ENCODE measurements at places on chromosomes 4 and X.

GRCh38 chr4:171130256-171130801 lies 682.9 kb upstream of the GALNTL6 start:
- no peak for DNase-seq

DNA sequence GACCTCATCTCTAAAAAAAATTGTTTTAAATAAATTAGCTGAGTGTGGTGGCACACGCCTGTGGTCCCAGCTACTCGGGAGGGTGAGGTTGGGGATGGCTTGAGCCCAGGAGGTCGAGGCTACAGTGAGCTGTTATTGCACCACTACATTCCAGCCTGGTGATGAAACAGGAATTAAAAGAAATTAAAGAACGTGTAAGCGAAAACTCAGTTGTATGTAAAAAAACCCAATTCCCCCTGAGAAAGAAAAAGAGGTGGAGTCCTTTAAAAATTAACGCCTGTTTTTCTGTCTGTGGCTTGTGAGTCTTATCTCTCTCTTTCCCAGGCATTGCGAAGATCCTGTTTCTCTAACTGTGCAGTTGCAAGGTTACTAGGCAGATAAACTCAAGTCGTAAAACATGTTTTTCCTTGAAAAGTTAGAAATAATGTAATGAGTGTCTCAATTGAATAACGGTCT lies 22.1 kb downstream of the EPGN start:
- no peak for DNase-seq

DNA sequence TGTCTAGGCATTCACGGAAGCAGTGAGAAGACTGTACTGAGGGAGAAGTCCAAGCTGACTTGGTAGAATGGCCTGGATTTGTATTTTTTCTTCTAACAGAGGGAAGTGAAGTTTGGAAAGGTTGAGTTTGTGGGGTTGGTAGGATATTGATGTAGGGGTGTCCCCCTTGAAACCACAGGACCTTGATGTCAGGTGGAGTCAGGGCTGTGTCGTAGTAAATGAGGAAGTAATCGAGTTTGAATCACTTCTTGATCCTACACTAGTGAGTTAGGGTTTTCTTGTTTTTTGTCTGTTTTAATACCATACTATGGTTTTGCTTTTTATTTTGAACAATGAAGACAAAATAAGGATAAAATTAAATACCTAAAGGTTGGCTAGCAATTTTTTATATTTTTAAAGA lies 30.1 kb upstream of the ANAPC4 start:
- no peak for DNase-seq

- DNase-seq, result no peak
Measured at GRCh38 chr4:156118507-156119220, 165.0 kb upstream of the CTSO start.

DNA sequence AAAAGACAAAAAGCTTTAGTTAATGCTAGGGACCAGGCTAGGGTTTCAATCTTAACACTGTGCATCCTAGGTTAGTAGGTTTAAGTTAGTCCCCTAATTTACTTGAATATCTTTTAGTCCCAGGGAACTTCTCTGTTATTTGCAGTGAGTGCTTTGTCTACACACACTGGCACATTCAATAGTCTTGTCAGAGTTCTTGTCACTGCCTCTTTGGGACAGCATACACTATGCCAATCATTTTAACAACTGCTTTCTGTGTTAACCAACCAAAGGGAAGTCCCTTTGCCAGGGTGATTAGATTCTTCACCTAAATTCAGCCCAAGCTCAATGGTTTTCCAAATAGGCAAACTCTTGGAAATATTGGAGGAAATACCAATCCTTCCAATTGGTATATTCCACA lies 221.8 kb upstream of the IGFBP7 start:
- no peak for DNase-seq

- DNase-seq, result no peak
Measured at GRCh38 chr4:138911909-138912703, 103.5 kb upstream of the NOCT start.

DNA sequence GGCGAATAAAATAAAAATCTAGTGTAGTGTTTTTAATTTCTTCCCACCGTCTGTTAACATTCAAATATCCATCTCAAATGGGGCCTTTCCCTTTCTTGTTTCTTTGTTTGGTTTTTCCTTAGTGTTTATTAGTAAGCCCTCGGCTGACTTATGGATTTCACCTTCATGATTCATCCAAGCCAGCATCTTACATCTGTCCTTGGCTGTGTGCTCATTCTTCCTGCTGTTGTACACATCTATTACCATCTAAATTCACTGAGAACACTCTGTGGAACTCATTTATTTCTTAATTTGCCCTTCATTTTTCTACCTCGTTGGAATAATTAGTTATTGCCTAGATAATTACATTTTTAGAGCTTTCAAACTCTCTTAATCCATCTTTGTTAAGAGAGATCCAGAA lies 84.9 kb downstream of the SPCS3 start:
- no peak for DNase-seq

GRCh38 chr4:6990661-6991060 lies 52.5 kb upstream of the TADA2B start:
- DNase-seq, result no peak

DNA sequence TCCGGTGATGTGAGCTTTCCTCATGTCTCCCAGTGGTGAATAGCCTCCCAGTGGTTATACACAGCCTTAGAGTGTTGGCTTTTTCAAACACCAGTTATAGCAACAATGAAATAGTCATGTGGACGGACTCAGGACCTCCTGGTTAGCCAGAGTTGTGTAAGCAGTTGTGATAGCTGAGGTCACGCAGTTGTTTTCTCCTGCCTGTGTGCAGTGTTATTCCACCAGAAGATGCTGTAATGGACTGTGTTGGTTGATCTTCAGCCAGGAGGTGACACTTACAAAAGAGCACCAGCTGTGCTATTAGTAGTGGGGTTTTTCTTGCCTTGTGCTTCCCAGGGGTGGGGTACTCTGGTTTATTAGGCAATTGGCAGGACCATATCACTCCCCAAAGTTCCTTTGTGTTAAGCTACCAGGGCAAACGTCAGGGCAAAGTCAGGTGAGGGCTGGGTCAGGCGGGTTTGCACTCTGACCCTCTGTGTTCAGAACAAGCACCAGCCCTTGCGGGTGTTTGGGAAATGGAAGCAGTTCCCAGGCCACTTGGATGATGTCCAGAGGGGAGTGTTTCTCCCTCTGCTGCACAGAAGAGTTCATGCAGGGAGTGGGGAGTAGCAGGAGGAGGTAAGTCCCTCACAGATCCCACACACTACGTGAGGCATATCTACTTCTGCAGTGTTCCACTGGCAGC lies 252.6 kb downstream of the TMEM47 start:
- DNase-seq, result no peak

DNA sequence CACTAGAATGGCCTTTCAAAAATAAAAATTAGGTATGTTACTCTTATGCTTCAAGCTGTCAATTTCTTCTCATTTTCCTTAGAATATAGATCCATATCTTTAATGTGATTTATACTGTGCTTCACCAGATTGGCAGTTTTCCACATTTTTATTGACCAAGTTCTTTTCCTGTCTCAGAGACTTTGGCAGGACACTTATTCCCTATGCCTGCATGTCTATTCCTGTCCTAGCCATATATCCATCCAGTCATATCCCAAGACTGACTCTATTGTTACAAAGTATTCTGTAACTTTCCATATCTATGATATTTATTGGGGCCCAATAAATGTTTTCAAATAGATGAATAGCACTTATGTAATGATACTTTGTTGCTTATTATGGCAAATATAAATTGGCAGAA lies 450.7 kb downstream of the GASK1B start:
- no peak for DNase-seq

GRCh38 chrX:121103381-121103780 lies 56.0 kb downstream of the GLUD2 start:
- DNase-seq, result no peak

DNA sequence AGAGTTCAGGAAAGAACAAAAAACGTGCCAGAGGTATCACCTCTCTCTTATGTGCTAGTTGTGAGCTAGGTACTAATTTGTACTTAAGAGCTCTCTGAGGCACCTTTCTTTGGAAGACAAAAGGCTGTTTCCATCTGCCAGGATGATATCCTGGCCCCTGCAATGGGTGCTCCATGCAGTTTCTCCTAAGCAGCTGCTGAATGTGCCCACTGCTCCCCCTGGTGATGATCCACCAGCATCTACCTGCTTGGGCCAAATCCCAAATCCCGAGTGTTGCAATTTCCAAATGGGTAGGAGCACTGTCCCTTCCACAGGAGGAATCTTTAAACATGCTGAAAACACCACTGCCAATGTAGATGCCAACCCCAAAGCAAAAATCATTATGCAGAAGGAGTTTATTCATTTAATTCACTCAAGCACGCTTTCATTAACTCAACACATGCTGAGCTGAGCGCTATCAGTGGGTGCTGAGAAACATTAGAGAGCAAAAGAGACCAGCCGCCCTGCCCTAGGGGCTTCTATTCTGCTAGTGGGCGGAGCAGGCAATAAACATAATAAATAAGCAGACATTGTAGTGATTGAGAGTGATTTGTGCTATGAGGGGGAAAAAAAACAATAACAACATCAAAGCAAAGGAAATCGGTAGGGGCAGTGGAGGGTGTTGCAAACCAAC lies 69.6 kb upstream of the C4orf50 start:
- DNase-seq, result no peak

DNA sequence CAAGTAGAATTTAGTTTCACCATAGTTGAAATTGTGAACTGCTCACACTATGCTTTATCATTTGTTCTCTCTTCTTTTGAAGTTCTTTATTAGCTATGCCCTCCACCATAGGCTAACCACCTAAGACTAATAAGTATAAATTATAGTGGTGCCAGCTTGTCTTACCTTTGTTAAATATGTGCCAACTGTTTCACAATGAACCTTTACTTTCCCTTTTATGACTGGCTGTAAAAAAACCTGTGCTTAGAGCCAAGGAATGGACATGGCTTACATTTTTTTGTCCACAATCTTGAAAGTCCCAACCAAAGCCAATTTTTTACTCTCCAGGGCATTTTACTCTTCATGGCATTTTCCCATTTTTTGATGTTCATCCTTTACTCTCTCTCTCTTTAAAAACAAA lies 123.5 kb upstream of the LEF1 start:
- no peak for DNase-seq

DNA sequence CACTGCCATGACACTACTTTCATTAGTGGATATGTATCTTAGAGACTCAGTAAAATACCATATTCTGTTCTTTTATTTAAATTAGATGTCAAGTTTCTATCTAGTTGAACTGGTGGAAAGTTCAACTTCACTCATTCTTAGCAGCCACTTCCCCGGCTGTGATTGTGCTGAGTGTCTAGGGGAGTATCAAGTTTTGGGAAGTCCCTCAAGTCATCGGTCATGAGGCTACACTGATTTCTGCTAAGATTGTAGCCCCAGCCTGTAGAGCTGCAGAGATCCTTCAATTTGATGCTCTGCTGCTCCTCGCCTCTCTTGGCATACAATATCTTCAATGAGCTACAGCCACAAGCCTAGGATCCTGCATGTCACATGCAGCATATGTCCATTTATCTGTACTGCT lies 53.9 kb downstream of the DMP1 start:
- DNase-seq, result no peak

DNA sequence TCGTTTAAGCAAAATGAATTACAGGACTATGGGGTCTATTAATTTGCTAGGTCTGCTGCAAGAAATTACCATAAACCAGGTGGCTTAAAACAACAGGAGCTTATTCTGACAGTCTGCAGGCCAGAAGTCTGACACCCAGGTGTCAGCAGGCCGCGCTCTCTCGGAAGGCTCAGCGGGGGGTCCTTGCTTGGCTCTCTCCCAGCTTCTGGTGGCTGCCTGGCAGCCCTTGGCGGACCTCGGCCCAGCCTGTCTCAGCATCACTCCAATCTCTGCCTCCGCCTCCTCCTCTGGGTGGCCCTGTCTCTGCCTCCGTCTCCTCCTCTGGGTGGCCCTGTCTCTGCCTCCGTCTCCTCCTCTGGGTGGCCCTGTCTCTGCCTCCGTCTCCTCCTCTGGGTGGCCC lies 580.5 kb upstream of the FAT1 start:
- DNase-seq, result no peak

GRCh38 chr4:123556526-123556925 lies 159.9 kb downstream of the SPRY1 start:
- no peak for DNase-seq

- DNase-seq, result no peak
Measured at GRCh38 chr4:42709392-42710065, 52.6 kb upstream of the ATP8A1 start.

GRCh38 chr4:7554905-7555304 lies 120.2 kb upstream of the PSAPL1 start:
- DNase-seq, result no peak

GRCh38 chrX:13495232-13495631 lies 74.2 kb upstream of the EGFL6 start:
- DNase-seq, result no peak

DNA sequence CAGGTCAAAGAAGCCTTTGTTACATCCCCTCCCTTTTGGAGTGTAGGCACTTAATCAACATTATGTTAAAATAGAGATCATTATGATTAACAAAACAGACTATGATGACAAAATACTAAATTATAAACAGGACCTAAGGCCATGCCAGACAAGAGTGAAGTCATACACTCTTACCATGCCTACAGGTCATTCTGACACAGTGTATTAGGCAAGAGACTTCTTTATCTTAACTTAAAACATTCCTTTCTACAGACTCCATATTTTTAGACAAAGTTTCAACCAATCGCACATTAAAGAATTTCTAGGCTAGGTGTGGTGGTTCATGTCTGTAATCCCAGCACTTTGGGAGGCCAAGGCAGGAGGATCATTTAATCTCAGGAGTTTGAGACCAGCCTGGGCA lies 128.6 kb upstream of the SLC34A2 start:
- no peak for DNase-seq

GRCh38 chrX:40652664-40653063 lies 5.3 kb upstream of the CXorf38 start:
- DNase-seq, result no peak

DNA sequence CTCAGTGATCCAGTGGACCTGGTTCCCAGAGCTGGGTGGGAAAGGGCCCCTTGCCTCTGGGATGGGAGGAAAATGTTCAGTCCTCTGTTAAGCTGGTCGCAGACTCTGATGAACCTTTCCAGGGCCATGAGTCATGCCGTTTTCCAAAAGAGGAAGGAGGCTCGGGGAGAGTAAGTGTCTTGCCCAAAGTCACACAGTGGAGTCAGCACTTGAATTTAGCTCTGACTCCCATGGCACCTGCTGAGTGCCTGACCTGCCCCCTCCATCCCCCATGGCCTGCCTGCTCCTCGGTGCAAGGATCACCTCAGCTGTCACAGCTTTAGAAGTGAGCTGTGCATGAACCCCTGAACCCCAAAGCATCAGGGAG lies 14.0 kb upstream of the KIAA0232 start:
- DNase-seq, result no peak

DNA sequence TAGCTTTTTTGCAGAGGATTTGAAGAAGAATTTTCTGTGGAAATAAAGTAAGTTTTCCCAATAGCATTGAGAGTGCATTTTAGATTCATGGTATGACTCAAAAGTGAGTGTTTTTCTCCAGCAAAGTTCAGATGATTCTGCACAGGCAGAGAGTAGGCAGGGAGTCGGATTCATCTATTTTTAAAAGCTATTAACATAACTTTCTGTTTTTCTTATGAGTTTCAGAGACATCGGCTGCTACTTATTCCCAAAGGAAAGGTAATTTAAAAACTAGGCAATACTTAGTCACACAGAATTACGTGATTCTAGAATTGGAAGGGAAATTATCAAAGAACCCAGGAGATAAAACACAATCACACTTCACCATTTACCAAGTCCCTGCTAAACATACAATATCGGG lies 4.4 kb downstream of the CCDC110 start:
- no peak for DNase-seq
